ENCODE measurements at places on chromosomes 11 and 22. TPM values are rescaled to one million over a fixed set of nuclear protein-coding genes. Genes with fewer than 3 reads are reported as not detected.

WT1 gene
- total RNA-seq, result not detected

FGF4 gene
- not detected for total RNA-seq

OR51B5 gene
- total RNA-seq, result 0.17 TPM

C1QTNF6 gene
- total RNA-seq, result 4.6 TPM

DNA sequence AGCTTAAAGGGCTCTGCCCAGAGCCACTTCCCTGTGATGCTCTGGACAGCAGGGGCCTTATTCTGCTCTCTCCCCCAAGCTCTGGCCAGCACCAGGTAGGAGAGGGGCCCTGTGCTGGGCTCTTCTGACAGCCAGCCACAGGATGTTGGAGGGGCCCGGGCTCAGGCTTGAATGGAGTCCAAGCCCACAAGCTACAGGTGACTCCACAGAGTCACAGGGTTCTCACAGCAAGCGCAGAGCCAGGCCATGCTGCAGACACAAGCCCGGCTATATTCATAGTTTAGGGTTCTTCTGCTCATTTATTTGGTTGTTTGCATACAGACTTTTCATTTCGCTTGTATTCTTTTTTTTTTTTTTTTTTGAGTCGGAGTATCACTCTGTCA, 1392.8 kb downstream of the BRD1 start:
- no peaks in the 10 kb centered on the region for H3K27me3 ChIP-seq
- H3K27ac ChIP-seq, result no peak overlapping the region
- no peaks in the 10 kb centered on the region for H3K36me3 ChIP-seq
- DNase-seq, result no peak

SEC14L2 gene
- 4.9 TPM for total RNA-seq

GRCh38 chr11:1772270-1773130, 8.8 kb upstream of the CTSD start:
- H3K27me3 ChIP-seq, result no peaks in the 10 kb centered on the region
- H3K4me1 ChIP-seq, result peaks cover 16% of the 10 kb centered on the region
- H3K4me3 ChIP-seq, result no peak overlapping the region
- no peaks in the 10 kb centered on the region for H3K36me3 ChIP-seq
- peak; percentile 94 for DNase-seq

Data from fibroblast of lung (primary cell).